Breast epithelium (tissue), 4 donors: ENCODE measurements at places on chromosomes 7 and 10. TPM values are rescaled to one million over a fixed set of nuclear protein-coding genes. Genes with fewer than 3 reads are reported as not detected.

MUC12 gene
- total RNA-seq: 5.2 TPM

- no peak overlapping the region for H3K27ac ChIP-seq
- H3K36me3 ChIP-seq: no peaks in the 10 kb centered on the region
- no peaks in the 10 kb centered on the region for H3K27me3 ChIP-seq
- no peak for DNase-seq
- H3K4me3 ChIP-seq: no peak overlapping the region
- no peaks in the 10 kb centered on the region for H3K4me1 ChIP-seq
These were observed 199.0 kb upstream of the GRB10 start for GRCh38 chr7:50981743-50982142.

- H3K4me3 ChIP-seq: no peak overlapping the region
- no peak for DNase-seq
- H3K27ac ChIP-seq: no peak overlapping the region
- H3K36me3 ChIP-seq: no peaks in the 10 kb centered on the region
These were observed 51.5 kb upstream of the DPYSL4 start for GRCh38 chr10:132135053-132135872.

PSAP gene
- 945 TPM for total RNA-seq

CHST3 gene
- total RNA-seq: 34.5 TPM

OPN1SW gene
- not detected for total RNA-seq

GRCh38 chr7:739455-739982 lies 12.4 kb upstream of the PRKAR1B start:
- H3K27ac ChIP-seq: no peak overlapping the region
- H3K4me3 ChIP-seq: no peak overlapping the region
- H3K4me1 ChIP-seq: no peaks in the 10 kb centered on the region
- no peak for DNase-seq
- no peaks in the 10 kb centered on the region for H3K27me3 ChIP-seq

GRCh38 chr10:16952610-16953009 lies 135.4 kb upstream of the RSU1 start:
- H3K27ac ChIP-seq: no peak overlapping the region
- H3K4me1 ChIP-seq: no peaks in the 10 kb centered on the region
- no peak for DNase-seq
- no peaks in the 10 kb centered on the region for H3K27me3 ChIP-seq
- H3K4me3 ChIP-seq: no peak overlapping the region
- H3K36me3 ChIP-seq: no peaks in the 10 kb centered on the region
